CD4-positive, alpha-beta T cell treated with Interleukin-10 for 1 hour (primary cell): ENCODE measurements at places on chromosomes 7 and 10.

- DNase-seq, result no peak
Measured at GRCh38 chr7:64893401-64893800, 9.7 kb upstream of the ZNF273 start.

GRCh38 chr10:117138838-117139580 lies 939 bp upstream of the VAX1 start:
- DNase-seq, result no peak

GRCh38 chr7:109873296-109873695 lies 1217.6 kb upstream of the LRRN3 start:
- no peak for DNase-seq

DNA sequence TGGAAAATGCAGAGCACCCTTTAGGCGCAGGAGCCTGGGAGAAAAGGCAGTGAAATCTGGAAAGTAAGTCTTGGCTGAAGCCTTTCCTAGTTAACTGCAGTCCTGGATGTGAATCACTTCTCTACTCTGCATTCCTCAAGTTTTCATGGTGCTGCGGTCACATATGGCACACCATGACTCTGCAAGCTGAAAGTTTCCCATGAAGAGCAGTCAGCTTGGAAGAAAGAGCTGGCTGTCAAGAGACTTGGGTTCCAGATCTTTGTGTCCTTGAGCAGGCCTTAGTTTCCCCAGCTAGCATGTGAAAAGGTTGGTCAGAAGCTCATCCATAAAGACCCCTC lies 548.3 kb downstream of the SORCS3 start:
- no peak for DNase-seq

- no peak for DNase-seq
Measured at GRCh38 chr7:148148456-148148855, 442.1 kb upstream of the C7orf33 start.

DNA sequence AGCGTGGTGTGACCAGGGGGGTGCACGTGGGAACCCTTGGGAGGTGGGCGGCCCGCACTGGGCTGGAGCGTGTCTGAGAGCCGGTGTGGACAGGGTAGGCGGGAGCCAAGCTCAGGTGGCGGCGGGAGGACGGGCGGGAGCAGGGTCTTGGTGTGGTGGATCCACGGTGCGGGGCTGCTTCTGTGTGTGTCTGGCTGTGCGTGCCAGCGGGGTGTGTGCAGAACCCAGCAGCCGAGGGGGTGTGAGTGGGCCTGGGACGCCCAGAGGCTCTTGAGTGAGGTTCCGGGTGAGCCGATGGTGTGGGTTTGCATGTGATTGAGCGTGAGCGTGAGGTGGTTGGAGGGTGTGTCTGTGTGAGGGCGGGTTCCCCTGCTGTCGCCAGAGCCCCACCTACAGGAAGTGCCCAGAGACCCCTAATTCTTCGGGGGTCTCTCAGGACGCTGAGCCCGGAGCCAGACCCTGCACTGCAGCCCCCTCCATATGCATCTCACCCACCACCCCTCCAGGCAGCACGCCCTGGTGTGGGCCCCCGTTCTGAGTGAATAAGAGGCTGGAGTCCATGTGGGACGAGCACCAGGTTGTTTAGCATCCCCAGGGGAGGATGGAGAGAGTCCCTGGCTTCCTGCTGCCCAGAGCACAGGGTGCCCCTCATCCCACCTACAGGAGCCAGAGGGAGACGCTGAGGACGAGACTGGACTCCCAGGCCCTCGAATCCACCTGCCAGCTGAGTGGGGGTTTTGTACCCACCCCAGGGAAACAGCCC lies 78.2 kb downstream of the ELFN1 start:
- DNase-seq, result no peak

DNA sequence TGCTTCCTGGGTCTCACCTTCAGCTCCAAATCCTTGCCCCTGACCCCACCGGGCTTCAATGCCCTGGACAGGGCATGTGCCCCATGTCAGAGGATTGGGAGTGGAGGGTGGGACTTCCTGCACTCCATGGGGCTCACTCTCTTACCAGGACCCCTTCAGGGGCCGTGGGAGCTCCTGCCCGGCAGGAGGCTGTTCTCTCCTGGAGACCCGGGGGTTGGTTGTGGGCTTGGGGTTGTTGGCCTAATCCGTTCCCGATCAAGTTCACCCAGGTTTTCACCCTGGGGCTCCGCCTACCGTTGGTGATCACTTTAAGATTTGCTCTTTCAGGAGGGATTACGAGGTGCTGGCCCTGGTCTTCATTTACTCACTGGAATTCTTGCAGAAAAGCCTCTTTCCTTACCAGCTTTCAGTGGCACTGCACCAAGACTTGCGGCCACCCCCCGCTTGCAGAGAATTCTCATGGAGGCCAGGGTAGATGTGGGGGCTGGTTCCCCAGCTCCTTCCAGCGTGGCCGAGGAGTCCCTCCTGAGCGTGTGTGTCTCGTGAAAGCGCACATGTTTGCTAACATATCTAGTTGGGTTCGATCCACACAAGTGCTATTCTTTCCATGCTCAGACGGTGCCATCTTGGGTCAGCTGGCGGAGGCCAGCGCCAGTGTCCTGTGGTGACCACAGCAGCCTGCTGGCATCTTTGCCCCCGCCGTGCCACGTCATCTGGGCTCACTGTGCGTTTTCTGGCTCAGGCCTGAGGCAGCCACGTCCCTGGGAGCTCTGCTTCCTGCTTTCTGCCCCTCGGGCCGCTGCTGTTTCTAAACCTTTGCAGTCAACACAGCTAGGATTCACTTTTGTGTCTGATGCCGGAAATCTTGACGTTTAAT lies 15.6 kb downstream of the PWWP2B start:
- DNase-seq, result no peak

DNA sequence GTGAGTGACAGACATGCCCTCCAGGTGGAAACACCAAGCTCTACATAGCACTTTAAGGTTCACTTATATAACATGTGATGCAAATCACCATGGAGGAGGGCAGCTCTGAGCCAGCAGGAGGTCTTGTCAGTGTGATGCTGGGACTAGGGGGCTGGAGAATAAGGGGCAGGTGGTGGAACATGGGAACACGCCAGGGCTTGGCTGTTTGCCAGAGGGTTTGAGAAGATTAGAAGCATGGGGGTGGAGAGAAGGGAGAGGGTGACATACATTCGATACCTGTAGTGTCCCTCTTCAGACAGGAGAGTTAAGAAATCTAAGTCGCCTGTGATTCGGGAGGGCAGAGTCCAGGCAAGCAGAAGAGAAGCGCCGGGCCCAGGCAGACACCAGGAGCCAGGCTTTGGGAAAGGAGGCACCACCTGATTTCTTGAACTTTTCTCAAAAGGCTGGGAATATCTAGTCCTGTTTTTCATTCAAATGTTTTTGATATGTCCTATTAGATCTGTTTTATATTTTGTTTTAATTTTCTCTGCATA lies 16.9 kb upstream of the LAMB4 start:
- DNase-seq, result no peak

- DNase-seq, result no peak
Measured at GRCh38 chr10:3485057-3485686, 299.8 kb downstream of the KLF6 start.

DNA sequence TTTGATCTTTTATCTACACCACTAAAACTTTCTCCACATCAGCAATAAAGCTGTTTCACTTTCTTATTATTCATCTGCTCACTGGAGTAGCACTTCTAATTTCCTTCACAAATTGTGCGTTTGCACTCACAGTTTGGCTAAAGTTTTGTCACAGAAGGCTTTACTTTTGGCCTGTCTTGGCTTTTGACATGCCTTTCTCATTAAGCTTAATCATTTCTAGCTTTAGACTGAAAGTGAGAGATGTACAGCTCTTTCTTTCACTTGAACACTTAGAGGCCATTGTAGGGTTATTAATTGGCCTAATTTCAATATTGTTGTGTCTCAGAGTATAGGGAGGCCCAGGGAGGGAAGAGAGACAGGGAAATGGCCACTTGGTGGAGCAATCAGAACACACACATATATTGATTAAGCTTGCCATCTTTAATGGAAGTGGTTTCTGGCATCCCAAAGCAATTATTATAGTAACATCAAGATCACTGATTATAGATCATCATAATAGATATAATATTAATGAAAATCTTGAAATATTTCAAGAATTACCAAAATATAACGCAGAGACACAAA lies 512.5 kb downstream of the ETV1 start:
- DNase-seq, result no peak
